ENCODE measurements at places on chromosomes 6 and 20.

- no peak overlapping the region for H3K27ac ChIP-seq
- no peaks in the 10 kb centered on the region for H3K36me3 ChIP-seq
- DNase-seq, result no peak
- peaks cover 5% of the 10 kb centered on the region for H3K27me3 ChIP-seq
- H3K4me1 ChIP-seq, result peaks cover 30% of the 10 kb centered on the region
Observed at GRCh38 chr20:58884966-58885365, 32.5 kb downstream of the GNAS start.

DNA sequence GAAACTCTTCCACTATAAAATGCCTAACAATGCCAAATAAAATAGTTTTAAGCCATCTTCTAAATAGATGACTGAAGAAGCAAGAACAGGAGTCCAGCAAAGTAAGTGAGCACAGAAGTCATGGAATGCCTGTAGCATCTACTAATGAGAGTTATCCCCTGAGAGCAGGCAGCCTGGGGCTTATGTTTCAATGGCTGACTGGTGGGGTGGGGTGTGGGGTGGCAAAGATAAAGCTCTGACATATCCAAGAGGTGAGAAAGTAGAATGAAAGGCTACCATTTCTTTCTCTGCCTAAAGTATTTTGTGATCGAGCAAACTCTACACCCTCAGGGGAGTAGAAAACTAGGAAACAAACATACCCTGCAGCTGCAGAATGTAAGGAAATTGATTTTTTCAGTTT is 348.8 kb downstream of the TFAP2B start:
- H3K27me3 ChIP-seq, result no peaks in the 10 kb centered on the region
- no peaks in the 10 kb centered on the region for H3K4me1 ChIP-seq
- H3K27ac ChIP-seq, result no peak overlapping the region
- DNase-seq, result no peak

DNA sequence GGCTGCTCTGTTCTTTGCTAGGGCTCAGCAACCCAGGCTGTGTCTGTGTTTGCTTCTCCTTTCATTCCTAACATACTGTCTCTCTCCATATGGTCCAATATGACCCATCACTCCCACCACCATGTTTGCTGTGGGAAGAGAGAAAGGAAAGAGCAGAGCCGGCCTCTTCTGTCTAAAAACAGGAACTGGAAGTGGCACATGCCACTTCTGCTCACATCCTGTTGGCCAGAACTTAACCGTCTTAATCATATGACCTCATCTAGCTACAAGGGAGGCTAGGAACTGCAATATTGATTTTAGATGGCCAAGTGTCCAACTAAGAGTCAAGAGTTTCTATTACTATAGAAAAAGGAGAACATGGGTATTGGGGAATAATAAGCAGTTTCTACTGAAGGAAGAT is 212.5 kb upstream of the CHD6 start:
- H3K27me3 ChIP-seq, result no peaks in the 10 kb centered on the region
- no peak overlapping the region for H3K27ac ChIP-seq
- no peak overlapping the region for H3K4me3 ChIP-seq
- no peaks in the 10 kb centered on the region for H3K36me3 ChIP-seq
- no peaks in the 10 kb centered on the region for H3K4me1 ChIP-seq
- no peak for DNase-seq

DNA sequence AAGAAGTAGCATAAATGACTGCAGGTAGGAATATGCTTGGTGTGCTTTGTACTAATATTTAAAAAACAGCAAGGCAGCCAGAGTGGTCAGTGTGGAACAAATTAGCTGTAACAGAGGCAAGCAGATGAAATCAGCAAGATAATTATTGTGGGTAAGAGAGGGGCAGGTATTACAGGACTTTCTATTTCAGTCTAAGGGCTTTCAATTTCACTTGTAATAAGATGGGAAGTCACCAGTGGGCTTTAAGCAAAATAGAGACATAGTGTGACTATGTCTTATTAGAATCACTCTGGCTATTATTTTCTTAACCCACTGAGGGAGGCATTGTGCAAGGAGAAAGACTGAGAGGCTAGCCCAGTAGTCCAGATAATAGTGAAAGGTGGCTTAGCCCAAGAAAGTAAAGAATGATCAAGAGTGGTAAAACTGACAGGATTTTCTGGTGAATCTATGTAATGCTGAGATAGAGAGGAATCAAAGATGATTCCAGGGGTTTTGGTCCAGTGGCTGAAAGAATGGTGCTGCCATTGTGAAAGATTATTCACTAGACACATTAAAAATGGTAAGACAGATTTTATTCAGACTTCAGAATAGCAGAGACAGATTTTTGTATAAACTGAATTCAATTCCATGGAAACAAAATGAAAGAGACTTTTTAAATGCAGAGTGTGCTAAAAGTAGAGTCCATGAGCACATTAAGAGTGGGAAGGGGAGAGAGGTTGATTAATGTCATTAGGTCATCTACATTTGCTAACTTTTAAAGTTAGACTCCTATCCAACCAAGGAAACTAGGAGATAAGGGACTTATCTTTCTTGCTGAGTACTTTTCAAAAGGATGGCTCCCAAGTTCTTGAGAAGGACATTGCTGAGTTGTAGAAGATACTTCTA is 1136.0 kb downstream of the HACE1 start:
- no peak overlapping the region for H3K4me3 ChIP-seq
- H3K27me3 ChIP-seq, result no peaks in the 10 kb centered on the region
- no peaks in the 10 kb centered on the region for H3K4me1 ChIP-seq
- H3K27ac ChIP-seq, result no peak overlapping the region
